ENCODE measurements at places on chromosomes 13 and 19. TPM values are rescaled to one million over a fixed set of nuclear protein-coding genes. Genes with fewer than 3 reads are reported as not detected.

GRCh38 chr13:112152846-112153245, 85.9 kb downstream of the SOX1 start:
- DNase-seq, result no peak

DNA sequence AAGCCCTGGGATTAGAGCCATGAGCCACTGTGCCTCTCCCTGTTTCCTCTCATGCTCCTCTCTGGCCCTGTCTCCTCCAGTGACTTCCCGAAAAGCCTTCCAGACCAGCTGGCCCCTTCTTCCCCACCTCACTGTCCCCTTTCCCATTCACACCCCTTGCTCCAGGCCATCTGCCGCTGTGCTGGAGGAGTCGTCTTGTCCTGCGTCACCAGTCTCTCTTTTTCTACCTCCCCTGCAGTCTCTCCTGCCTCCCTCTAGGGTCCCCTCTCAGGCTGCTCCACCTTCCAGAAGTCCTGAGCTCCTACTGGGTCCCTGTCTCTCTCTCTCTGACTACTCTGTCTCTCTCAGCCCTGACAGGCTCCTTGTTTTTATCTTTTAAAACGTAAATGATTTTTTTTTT, 5.3 kb upstream of the FFAR1 start:
- no peak for DNase-seq

DNA sequence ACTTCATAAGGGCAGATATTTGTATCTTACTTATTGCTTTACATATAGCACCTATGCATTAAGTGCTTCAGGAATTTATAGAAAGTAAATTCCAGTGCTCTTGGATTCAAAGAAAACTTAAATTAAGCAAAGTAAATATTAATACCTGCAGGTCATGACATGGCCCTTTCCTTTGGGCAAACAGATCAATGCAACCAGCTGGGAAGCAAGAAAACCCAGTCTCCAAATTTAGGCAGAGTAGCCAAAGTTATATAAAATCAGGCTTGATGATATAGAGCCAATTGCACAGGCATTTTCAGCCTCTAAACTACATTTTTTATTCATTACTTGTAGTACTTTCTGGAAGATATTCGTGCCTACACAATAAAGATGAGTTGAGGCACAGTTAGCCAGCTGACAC, 16.9 kb downstream of the TGDS start:
- no peak for DNase-seq

- no peak for DNase-seq
These were observed 676 bp downstream of the BRCA2 start for GRCh38 chr13:32316028-32316339.

DNA sequence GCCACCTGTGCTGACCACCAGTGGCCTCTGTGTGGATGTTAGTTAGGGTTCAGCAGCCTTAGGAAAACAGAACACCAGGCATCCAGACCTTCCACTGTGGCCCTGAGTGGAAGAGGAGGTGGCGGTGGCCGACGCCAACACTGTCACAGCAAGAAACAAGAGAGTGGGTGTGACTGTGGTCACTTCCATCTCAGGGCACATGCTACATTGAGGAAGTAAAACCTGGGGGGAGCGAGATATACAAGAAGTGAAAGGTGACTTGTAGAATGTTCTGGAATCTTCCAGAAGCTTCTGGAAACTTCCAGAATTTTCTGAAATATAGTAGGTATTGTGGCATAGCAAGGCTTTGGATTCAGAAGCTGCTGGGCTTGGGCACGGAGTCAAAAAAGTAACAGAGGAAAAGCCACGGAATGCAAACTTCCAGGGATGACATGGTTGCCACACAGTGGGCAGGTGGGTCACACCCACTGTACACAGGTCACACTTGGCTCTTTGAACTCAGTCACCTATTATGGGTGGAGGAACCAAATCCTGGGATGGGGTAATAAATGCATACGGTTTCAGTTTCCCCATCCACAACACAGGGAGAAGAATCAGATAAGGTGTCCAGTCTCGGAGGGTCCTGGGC, 24.3 kb downstream of the GNG7 start:
- DNase-seq, result no peak

DNA sequence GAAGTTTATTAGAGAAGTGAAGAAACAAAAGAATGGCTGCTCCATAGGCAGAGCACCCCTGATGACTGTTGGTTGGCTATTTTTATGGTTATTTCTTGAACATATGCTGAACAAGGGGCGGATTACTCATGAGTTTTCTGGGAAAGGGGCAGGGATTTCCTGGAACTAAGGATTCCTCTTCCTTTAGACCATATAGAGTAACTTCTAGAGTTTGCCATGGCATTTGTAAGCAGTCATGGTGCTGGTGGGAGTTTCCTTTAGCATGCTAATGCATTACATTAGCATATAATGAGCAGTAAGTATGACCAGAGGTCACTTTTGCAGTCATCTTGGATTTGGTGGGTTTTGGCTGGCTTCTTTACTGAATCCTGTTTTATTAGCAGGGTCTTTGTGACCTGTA, 38.7 kb upstream of the PCDH8 start:
- DNase-seq, result no peak

The ADGRE2 gene
- 1.3 TPM for total RNA-seq

Data from activated T-helper 1 cell treated with anti-CD3 and anti-CD28 coated beads, Interleukin-12 subunit alpha, Interleukin-12 subunit beta, Interleukin-2, Interleukin-4 antibody, amounts not matched to agents 30 ng/mL and 10 ng/mL and 1 ng/mL, durations not matched to agents 14 hours and 24 hours and 36 hours (primary cell).